ENCODE measurements at places on chromosomes 12 and 14. TPM values are rescaled to one million over a fixed set of nuclear protein-coding genes. Genes with fewer than 3 reads are reported as not detected.

NUAK1 gene
- 66.7 TPM for total RNA-seq

DNA sequence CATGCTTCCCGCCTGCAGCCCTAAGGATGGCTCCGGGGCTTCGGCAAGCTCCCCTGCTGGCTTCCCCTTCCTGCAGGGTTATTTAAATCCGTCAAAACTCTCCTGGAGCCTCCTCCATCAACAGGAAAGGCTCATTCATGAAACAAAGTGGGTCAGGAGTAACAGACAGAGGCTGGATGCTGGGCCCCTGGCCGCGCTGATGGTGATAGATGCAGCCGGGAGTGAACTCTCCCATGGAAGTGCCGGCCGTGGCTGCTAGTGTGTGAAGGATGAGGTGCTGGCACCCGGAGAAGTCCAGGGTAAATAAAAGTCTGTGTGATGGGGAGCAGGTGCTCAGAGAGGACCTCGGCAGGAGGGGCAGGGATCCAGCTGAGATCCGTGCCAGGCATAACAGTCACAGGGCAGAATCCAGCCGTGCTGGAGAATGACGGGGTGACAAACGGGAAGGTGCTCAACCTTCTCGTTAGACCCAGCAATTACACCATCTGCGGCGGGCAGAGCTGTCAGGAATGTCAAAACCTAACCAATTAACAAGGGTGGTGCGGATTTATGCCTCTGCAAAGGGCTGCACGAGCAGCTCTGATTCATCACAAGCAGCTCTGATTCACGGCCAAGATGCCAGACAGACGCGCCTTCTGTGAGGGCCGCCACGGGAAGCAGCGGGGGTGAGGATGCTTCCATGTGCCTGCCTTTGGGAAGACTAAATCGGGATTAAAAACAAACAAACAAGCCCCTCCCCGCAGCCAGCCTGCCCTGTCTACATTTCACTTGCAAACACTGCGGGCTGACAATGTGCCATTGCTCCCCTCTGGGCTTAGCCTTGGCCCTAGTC, 55.6 kb downstream of the SYNE3 start:
- peak; percentile 97 for DNase-seq

PZP gene
- not detected for total RNA-seq

DNA sequence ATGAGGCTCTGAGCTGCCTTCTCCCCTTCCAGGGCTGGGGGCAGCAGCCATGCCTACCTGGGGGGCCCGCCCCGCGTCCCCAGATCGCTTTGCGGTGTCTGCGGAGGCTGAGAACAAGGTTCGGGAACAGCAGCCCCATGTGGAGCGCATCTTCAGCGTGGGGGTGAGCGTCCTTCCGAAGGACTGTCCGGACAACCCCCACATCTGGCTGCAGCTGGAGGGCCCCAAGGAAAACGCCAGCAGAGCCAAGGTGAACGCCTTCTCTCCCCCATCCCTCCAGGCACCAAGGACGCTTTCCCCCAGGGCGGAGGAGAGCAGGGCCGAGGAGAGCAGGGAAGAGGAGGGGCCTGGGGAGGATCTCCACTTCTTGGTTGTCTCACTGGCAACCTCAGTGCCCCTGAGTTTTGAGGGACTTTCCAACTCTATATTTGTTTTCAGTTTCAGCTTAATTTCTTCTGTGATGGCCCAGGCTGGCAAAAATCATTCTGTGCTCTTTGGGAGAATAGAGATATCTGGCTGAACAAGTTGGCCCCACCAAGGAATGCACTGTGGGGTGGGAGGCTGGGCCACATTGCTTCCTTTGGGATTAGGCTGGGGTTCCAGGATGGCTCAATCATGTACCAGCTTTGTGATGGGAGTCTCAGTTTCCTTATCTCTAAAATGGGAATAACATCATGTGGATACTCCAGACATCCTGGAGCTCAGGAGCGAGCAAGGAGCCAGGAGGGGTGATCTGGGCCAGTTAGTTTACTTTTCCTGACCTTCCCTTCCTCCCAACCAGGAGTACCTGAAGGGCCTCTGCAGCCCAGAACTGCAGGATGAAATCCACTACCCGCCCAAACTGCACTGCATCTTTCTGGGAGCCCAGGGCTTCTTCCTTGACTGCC, 1.2 kb downstream of the KHNYN start:
- peak; percentile 41 for DNase-seq

DNA sequence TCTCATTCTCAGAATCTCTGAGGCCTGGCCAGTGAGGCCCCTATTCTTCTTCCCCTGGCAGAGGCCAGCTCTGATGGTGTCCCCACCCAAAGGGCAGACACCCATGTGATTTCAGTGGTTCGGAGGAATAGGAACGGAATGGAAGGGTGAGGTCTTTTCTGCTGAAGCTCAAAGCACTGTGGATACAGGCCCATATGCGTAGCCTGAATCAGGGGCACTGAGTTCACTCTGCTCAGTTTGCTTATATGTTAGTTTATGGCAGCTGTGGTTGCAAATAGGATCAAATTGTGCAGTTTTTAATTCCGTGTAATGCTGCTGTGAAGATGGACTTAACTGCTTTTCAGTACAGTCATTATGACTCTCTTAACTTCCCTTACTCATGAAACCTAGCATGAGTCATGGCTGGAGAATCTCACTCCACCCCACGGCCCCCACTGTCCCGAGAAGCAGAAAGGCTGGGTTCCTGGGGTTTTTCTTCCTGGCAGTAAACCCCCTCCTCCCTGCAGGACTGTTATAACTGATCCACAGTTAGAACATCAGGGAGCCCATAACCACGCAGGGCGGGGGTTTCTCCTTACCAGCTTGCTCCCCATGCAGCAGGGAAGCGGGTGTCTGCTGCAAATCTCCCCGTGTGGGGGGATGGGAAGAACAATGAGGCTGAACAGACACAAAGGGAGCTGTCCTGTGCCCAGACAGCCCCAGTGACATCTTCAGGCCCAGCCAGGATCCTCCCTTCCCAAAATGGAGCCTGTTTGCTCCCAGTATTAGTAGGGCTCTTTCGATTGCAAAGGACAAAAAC, 122.7 kb downstream of the SLC38A6 start:
- DNase-seq = peak; percentile 95

FOXA1 gene
- total RNA-seq = 2.6 TPM

SSPN gene
- total RNA-seq = 79.5 TPM

GRCh38 chr12:32789916-32790315, 34.2 kb upstream of the YARS2 start:
- DNase-seq = no peak

GRCh38 chr14:26896447-26896846, 298.6 kb upstream of the NOVA1 start:
- peak; percentile 3 for DNase-seq

DNA sequence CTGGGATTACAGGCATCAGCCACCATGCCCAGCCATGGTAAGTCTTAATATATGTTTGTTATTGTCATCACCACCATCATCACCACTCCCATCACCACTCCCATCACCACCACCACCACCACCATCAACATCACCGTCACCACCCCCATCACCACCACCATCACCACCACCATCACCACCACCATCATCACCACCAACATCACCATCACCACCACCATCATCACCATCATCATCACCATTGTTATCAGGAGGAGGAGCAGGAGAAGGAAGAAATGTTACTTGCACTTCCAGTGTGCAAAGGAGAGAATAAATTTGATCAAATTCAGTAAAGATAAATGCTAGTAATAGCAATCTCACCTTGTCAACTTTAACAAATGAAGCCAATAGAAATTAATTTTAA, 71.2 kb upstream of the CHST11 start:
- DNase-seq = no peak

DNA sequence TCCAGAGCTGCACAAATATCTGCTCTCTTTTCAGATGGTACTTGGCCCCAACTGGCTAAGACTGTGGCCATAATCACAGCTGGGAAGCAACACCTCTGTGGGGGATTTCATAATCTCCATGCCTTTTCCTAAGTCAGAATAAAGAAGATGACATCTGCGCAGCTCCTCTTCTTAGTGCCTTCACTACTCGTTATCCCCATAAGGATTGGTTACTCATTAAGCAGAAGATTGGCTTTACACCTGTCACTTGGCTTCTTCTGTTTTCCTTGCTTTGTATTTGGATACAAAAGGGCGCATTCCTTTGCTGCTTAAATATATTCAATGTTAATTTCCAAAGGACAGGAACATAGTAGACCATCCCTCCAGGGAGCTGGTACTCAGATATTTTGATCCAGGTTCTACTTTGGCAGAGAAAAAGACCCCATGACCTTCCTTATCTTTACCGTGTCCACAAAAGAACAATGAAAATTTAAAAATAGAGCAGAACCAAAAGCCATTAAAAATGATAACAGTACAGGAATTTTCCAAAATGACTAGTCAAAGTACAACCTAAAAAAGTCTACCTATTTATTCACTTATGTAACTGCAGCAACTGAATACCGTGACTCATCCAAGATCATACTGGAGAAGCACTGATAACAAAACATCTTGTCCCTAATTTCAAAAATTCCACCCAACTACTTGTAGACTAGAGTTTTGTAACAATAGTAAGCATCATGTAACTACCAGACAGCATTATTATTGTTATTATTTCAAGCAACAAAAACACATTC, 352.3 kb upstream of the TMPO start:
- no peak for DNase-seq

- no peak for DNase-seq
These were observed 376.4 kb upstream of the DDHD1 start for GRCh38 chr14:53529519-53529918.

NEDD8 gene
- total RNA-seq = 196 TPM

PTGER2 gene
- total RNA-seq = 18.2 TPM

- no peak for DNase-seq
These were observed 8.2 kb downstream of the SINHCAF start for GRCh38 chr12:31317471-31318395.

DNA sequence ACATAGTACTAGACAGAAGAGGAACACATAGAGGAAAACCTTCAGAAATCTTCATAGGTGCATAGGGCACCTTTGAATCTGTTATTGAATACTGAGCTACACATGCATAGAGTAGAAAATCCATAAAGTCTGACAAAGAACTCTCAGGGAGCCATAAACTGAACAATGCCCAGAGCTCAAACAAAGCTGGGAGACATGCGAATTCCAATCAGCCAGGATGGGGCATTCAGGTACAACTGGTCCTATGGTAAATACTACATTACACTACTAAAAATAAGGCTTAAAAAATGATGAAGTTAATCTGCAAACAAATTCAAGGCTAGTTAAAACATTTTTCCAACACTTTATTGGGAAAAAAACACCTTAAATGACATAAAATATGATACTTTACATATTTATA, 259.7 kb downstream of the DIO2 start:
- no peak for DNase-seq

GRCh38 chr12:115149685-115150378, 465.9 kb upstream of the TBX3 start:
- DNase-seq = no peak

DNA sequence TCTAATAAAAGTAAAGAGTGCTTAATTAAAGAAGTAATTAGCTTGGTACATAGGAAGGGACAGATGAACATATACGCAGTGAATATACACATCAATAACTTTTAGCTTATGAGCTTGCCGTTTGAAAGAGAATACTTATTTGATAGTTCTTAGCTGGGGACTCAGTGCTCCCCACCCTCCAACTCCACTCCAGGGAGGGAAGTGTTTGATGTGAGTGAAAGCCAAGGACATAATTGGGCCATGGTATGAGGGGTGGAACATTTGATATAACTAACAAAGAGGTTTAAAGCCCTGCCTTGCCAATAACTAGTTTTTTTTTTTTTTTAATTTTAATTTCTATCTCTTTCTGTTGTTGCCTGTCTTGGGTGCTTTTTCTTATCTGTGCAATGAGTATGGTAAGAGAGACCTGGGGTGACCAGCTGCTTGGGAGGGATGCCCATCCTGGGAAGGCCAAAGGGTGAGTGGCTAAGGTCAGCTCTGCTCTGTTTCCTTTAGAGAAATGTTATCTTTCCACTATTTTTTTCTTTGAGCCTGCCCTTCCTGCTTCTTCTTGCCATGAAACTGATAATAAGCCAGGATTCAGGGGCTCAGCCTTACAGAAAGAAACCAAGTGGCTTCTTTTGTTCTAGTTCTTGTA, 132.8 kb upstream of the CPSF6 start:
- DNase-seq = no peak

GRCh38 chr12:91023326-91024004, 18.7 kb upstream of the EPYC start:
- DNase-seq = peak; percentile 63

SHMT2 gene
- 147 TPM for total RNA-seq

- no peak for DNase-seq
These were observed 2.1 kb downstream of the NIN start for GRCh38 chr14:50828721-50829488.

DNA sequence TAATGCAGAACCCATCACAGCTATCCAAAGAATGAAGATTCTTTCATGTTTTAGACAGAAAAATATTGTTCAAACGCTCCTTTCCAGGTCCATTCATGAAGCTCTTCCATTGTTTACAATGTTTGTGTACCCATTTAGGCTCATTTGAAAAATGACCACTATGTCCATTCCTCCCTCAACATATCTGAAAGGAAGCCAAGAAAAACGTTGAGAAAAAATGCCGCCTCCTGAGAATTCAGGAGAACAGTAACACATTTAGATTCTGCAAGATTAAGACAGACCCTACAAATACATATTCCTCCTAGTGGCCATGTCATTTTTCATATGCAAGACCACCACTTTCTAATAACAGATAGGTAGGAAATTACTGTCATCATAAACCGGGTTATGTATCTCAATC, 124.4 kb downstream of the SLC25A21 start:
- DNase-seq = no peak

CISTR gene
- total RNA-seq = not detected

- no peak for DNase-seq
These were observed 428.0 kb upstream of the TMTC1 start for GRCh38 chr12:30211743-30212142.

KLRF1 gene
- not detected for total RNA-seq

DNA sequence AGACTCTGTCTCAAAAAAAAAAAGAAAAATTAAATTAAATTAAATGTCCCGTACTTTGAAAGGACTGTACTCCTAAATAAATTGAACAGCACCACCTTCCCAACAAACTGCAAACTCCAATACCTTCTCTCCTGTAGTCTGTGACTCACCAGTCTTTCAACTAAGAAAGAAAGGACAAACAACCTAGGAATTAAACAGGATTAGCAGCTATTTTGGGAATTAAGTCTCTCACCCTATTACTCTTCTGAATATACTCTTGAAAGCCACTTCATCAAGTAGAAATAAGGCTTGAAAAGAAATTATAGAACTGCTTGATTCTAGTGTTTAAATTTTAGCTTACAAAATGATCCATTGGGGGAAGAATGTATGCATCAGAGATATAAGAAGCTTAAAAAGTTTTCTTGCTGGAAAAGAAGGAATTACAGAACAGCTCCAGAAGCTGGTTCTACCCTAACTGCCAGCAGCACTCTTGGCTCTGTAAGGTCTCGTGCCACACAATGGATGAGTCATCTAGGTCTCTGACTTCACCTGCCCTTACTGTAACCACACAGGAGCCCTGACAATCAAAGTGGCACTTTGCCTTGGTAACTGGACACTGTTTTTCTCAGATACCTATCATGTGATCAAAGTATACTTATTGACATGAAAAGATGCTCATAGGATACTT, 57.0 kb upstream of the CERS5 start:
- peak; percentile 71 for DNase-seq

All from myocyte (in vitro differentiated cells).